Tracheal epithelial cell (primary cell): ENCODE measurements at places on chromosomes 6 and 20. TPM values are rescaled to one million over a fixed set of nuclear protein-coding genes. Genes with fewer than 3 reads are reported as not detected.

RIMS4 gene
- under 0.01 TPM in 1 of 2 replicates, not detected in the other for total RNA-seq

EFCAB8 gene
- not detected in 2 replicates for total RNA-seq

ANKRD66 gene
- total RNA-seq, result not detected in 2 replicates

SLPI gene
- 837 and 1,171 TPM in 2 replicates for total RNA-seq

TSPO2 gene
- not detected in 2 replicates for total RNA-seq

RCAN2 gene
- 0.72 TPM in 1 of 2 replicates, not detected in the other for total RNA-seq

OTOR gene
- not detected in 2 replicates for total RNA-seq

RAB44 gene
- under 0.01 TPM in 1 of 2 replicates, not detected in the other for total RNA-seq

HNF4A gene
- total RNA-seq, result under 0.01 TPM in 1 of 2 replicates, not detected in the other

MOG gene
- not detected in 2 replicates for total RNA-seq

RIPPLY2 gene
- total RNA-seq, result 1.4 TPM in 1 of 2 replicates, not detected in the other

OR2H1 gene
- total RNA-seq, result not detected in 2 replicates

LEMD2 gene
- total RNA-seq, result 75.9 and 88.9 TPM in 2 replicates

LY6G5C gene
- total RNA-seq, result not detected in 2 replicates

RSPH4A gene
- under 0.01 TPM in 1 of 2 replicates, not detected in the other for total RNA-seq

DTD1 gene
- total RNA-seq, result 97.6 and 123 TPM in 2 replicates
